ENCODE measurements at places on chromosomes 1 and 21. TPM values are rescaled to one million over a fixed set of nuclear protein-coding genes. Genes with fewer than 3 reads are reported as not detected.

CD160 gene
- total RNA-seq, result not detected

USP48 gene
- 22.9 TPM for total RNA-seq

ASTN1 gene
- total RNA-seq, result 1.7 TPM

ASPM gene
- total RNA-seq, result 59.8 TPM

HUNK gene
- not detected for total RNA-seq

All from A375 (cell line).